Neural crest cell (in vitro differentiated cells): ENCODE measurements at places on chromosomes 16 and 17. TPM values are rescaled to one million over a fixed set of nuclear protein-coding genes. Genes with fewer than 3 reads are reported as not detected.

DNA sequence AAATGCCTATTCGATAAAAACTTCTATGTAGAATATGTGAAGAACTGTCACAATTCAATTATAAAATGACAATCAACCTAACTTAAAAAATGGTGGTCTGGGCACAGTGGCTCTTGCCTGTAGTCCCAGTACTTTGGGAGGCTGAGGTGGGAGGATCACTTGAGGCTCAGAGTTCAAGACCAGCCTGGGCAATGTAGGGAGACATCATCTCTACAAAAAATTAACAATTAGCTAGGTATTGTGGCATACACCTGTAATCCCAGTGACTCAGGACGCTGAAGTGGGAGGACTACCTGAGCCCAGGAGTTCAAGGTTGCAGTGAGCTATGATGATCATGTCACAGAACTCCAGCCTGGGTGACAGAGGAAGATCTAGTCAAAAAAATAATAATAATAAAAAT, 18.6 kb upstream of the METTL9 start:
- peaks cover 34% of the 10 kb centered on the region for H3K27me3 ChIP-seq
- DNase-seq, result no peak
- no peak overlapping the region for H3K27ac ChIP-seq

DNA sequence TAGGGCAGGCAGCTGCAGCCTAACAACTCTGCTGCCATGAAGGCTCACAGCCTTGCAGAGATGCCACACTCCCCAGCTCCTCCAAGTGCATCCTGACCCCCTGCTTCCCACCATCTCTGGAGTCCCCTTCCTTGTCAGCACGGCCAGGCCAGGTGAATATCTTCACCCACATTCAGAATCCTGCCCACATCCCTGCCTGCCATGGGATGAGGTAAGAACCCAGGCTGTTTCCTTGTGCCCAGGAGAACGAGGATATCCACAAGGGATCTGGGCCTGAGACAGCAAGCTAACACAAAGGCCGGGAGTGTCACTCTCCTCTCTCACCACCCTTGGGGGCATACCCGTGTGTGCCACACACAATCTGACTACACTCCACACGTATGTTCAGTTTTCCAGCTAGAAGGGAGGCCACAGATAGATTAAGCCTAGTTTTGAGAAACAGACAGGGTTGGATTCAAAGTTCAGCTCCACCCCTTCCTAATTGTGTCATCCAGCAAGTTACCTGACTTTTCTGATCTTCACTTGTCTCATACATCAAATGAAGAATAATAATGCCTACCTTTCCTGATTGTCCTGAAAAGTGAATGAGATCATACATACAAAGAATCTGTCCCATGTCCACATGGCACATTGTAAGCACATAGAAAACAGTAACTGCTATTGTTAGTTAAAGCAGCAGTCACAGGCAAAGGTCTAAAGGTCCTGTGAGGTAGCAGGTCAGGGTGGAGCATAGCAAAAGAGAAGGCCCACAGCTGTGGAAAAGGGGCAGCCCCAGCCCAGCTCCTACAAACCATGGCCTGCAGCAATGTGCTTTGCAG, 17.4 kb upstream of the SUPT4H1 start:
- H3K27ac ChIP-seq, result peak overlapping the region; percentile 94
- peaks cover 32% of the 10 kb centered on the region for H3K4me1 ChIP-seq
- no peaks in the 10 kb centered on the region for H3K36me3 ChIP-seq
- no peak overlapping the region for H3K4me3 ChIP-seq
- no peaks in the 10 kb centered on the region for H3K27me3 ChIP-seq

ZNF267 gene
- total RNA-seq, result 13.6 and 15.0 TPM in 2 replicates

- H3K27me3 ChIP-seq, result peaks cover 94% of the 10 kb centered on the region
- no peaks in the 10 kb centered on the region for H3K4me1 ChIP-seq
- no peak overlapping the region for H3K27ac ChIP-seq
- no peaks in the 10 kb centered on the region for H3K36me3 ChIP-seq
- H3K4me3 ChIP-seq, result no peak overlapping the region
Observed at GRCh38 chr17:48492401-48493298, 38.2 kb downstream of the HOXB1 start.

- H3K36me3 ChIP-seq, result no peaks in the 10 kb centered on the region
- peaks cover 30% of the 10 kb centered on the region for H3K4me1 ChIP-seq
- H3K27me3 ChIP-seq, result peaks cover 9% of the 10 kb centered on the region
- no peak overlapping the region for H3K27ac ChIP-seq
- DNase-seq, result no peak
- H3K4me3 ChIP-seq, result no peak overlapping the region
Observed at GRCh38 chr17:6496116-6496481, 51.8 kb downstream of the PIMREG start.

GRCh38 chr16:11990702-11991390, 14.3 kb downstream of the SNX29 start:
- H3K36me3 ChIP-seq, result no peaks in the 10 kb centered on the region
- no peak for DNase-seq
- H3K27me3 ChIP-seq, result no peaks in the 10 kb centered on the region
- H3K4me3 ChIP-seq, result no peak overlapping the region
- peaks cover 8% of the 10 kb centered on the region for H3K4me1 ChIP-seq

DNA sequence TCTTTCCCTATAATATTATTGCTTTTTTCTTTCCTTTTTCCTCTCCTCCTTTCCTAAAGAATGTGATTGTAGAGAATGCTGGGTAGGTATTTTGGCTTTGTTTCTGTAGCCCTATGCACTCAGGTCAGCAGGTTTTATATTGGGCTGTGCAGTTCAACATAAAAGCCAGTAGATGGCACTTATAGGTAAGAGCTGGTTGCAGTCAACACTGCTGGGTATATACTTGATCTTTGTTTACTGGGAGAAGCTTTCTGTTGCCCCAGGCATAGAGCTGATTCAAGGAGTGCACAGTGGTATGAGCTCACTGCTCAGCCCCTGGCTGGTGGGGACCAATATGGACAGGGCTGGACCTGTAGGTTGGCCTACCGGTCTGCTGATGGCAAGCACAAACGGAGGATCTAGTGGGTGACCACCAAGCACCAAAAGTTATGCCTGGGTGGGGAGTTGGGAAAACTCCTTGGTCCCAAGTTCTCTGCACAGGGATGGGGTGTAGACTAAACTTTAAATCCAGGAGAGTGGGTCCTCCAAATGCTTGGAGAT, 378.9 kb downstream of the PMP22 start:
- H3K27me3 ChIP-seq, result no peaks in the 10 kb centered on the region
- H3K27ac ChIP-seq, result no peak overlapping the region
- no peak for DNase-seq
- no peak overlapping the region for H3K4me3 ChIP-seq
- no peaks in the 10 kb centered on the region for H3K4me1 ChIP-seq

DNA sequence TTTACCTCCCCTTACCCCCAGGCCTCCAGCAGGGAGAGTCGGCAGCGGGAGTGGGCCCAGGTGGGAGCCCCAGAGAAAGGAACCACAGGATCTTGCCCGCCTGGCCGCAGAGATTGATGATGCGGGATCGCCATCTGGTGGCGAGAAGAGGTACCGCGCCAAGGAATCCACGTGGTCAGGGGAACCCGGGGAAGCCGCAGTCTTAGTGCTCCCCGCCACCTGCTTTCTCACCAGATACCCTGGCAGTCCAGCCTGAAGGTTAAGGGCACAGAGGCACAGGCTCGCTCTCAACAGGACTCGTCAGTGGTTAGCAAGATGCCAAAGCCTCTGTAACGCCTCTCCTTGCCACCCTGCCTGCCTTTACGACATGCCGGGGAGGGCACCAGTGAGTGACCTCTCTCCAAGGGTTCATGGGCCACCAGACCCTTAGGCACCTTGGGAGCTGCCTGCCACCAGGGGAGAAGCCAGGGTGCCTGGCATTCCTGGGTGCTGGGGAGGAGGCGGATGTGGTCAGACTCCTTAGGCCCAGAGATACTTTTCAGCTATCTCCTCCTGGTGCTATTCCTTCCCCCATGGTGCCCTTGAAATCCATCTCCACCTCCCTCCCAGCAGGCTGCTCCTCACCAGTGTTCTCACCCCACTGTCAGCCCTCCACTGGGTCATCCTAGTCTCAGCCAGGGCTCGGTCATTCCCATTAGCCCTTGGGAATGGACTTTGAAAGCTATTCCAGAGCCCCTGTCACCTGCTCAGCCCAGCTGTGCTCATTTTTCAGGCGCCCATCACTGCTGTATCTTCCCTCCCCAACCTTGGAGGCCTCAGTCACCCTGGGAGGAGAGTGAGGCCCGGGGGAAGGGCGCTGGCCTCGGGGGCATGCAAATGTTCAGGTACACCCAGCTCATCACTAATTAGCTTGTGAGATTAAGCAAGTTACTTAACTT, 5.5 kb upstream of the RHBDF2 start:
- peaks cover 34% of the 10 kb centered on the region for H3K27me3 ChIP-seq
- H3K36me3 ChIP-seq, result no peaks in the 10 kb centered on the region
- H3K4me3 ChIP-seq, result no peak overlapping the region
- peak; percentile 91 for DNase-seq

- H3K27me3 ChIP-seq, result peaks cover 14% of the 10 kb centered on the region
- no peak overlapping the region for H3K27ac ChIP-seq
- no peak overlapping the region for H3K4me3 ChIP-seq
- no peaks in the 10 kb centered on the region for H3K36me3 ChIP-seq
Observed at GRCh38 chr17:34024386-34024785, 230.7 kb upstream of the CCL2 start.

DNA sequence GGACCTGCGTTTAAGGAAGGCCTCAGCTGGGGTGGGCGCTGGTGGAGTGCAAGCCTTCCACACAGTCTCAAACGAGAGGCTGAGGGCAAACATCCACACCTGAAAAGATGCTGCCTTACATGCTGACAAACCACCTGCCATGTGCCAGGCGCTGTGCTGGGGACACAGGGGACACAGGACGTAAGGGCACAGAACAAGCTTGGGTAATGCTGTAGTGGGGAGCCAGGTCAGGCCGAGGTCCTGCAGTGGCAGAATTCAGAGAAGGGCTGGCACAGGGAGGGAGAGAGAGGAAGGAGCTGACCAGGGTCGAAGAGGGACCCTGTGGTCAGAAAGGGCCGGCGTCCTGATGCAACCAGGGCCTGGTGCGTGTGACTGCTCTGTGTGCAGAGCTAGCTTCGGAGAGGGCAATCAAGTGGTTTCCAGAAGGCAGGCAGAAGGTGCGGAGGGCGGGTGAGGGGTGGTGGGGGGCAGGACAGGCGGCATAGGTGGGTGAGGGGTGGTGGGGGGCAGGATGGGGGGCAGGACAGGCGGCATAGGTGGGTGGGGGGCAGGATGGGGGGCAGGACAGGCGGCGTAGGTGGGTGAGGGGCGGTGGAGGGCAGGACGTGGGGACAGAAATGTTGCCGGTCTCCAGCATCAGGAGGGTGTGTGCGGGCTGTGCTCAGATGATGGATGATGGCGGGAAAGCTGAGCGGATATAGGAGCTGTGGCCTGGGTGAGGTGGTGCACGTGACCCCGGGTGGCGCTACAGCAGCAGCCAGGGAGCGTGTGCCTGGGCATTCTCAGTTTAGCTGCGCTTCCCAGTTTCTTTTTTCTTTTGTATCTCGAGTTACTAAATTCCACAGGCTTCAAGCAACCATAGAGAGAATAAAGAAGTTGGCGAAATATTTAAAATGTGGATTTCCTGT, 18.8 kb downstream of the TELO2 start:
- peaks cover 16% of the 10 kb centered on the region for H3K36me3 ChIP-seq
- no peak overlapping the region for H3K4me3 ChIP-seq
- H3K27me3 ChIP-seq, result no peaks in the 10 kb centered on the region
- DNase-seq, result no peak
- no peaks in the 10 kb centered on the region for H3K4me1 ChIP-seq

MYL4 gene
- total RNA-seq, result not detected in 2 replicates

BTBD17 gene
- total RNA-seq, result 12.3 and 12.7 TPM in 2 replicates

- H3K27ac ChIP-seq, result peak overlapping the region; percentile 57
- H3K27me3 ChIP-seq, result peaks cover 43% of the 10 kb centered on the region
Observed at GRCh38 chr16:90020838-90021382, 1.7 kb upstream of the DBNDD1 start.

DNA sequence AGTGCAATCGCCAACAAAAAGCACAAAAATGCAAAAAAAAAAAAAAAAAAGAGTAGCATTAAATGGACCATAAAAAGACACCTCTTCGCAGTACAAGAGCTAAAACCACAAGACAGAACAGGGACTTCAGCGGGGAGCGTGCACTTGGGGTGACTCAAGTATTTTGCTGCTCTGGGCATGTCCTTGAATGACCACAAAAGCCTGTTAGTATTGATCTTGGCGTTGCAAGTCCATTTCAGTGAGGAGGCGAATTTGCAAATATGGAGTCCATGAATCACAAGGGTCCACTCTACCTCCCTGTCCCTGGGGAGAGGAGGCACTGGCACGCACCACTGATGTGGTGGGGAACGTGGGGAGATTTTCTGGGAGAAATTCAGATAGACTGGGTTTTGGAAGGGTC, 78.9 kb downstream of the CNGB1 start:
- H3K4me3 ChIP-seq, result no peak overlapping the region
- no peak overlapping the region for H3K27ac ChIP-seq
- no peak for DNase-seq
- no peaks in the 10 kb centered on the region for H3K36me3 ChIP-seq

DNA sequence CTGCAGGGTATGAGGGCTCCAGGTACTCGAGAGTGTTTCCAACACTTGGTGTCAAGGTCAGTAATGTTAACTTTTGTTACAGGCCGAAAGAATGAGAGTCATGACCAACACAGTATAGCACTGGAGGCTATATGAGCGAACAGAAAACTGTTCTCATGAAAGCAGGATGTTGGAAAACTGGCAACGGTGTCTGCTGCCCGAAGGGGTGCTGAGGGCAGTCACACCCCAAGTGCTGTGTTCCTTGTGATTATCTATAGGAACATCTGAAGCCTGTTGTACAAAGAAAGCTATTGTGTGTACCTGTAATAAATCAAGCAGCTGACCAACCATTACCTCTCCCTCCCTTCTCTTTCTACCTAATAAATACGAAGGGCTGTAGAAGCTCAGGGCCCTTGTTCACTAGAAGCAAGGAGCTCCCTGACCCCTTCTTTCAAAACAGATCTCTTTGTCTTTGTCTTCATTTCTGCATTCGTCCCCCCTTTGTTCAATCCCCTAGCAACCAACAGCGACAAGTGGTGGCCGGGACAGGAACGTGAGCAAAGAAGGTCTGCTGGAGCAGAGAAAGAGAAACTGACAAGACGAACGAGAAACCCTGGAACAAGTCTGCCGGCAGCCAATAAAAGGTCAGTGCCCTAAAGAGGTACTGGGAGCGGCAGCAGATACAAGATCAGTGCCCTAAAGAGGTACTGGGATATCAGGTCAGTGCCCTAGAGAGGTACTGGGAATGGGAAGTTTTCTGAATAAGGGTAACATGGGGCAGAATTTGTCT, 7.6 kb downstream of the CD300LD start:
- no peak overlapping the region for H3K4me3 ChIP-seq
- H3K27me3 ChIP-seq, result peaks cover 6% of the 10 kb centered on the region
- peak; percentile 12 for DNase-seq
- H3K4me1 ChIP-seq, result peaks cover 18% of the 10 kb centered on the region
- peaks cover 6% of the 10 kb centered on the region for H3K36me3 ChIP-seq

- H3K4me1 ChIP-seq, result no peaks in the 10 kb centered on the region
- H3K4me3 ChIP-seq, result no peak overlapping the region
Observed at GRCh38 chr17:83055911-83056582, 23.4 kb upstream of the METRNL start.

CES5A gene
- not detected in 2 replicates for total RNA-seq

- H3K36me3 ChIP-seq, result peaks cover 2% of the 10 kb centered on the region
- no peaks in the 10 kb centered on the region for H3K27me3 ChIP-seq
- peak overlapping the region; percentile 72 for H3K27ac ChIP-seq
- DNase-seq, result no peak
Observed at GRCh38 chr16:74605746-74606520, 981 bp downstream of the GLG1 start.

TRAPPC2L gene
- total RNA-seq, result 89.8 and 95.1 TPM in 2 replicates
